NCI-H187 treated with DMSO at 0.1 percent for 48 hours (cell line): ENCODE measurements at places on chromosomes 4 and X.

- DNase-seq, result no peak
Observed at GRCh38 chr4:168408620-168409019, 71.7 kb downstream of the DDX60L start.

DNA sequence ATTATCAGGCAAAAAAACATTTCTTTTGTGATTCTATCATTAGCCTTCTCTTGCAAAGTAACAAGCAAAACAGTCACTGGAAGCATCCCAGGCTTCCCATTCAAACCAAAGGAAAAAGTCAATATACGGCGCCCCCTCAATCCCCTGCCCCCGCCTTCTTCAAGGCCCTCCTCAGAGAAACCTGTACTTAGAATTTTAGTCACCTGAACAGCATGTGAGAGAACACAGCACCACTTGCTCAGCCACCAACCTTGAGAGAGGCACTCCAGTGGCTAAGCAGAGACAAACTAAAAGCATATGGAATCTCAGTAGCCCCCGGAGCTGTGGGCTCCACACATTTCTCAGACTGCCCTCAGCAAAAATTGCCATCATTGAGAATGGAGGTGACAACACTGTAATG lies 25.2 kb downstream of the LEF1 start:
- DNase-seq, result no peak

DNA sequence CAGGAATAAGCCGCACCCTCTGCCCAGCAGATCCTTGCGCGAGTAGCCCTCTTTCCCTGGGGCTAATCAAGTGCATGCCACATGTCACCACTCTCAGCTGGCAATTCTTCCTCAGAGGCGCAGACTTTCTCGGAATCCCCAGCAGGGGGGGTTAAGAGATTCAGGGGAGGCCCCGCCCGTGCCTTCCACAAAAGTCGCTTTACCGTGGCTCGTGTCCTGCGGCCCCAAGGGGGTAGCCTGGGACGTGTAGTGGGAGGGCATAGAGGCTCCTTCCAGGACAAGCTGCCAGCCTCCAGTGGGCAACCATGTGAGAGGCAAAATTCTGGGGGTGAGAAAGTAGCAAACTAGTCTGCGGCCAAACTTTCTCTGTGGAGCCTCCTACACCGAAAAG lies 652 bp downstream of the SRPX start:
- no peak for DNase-seq

DNA sequence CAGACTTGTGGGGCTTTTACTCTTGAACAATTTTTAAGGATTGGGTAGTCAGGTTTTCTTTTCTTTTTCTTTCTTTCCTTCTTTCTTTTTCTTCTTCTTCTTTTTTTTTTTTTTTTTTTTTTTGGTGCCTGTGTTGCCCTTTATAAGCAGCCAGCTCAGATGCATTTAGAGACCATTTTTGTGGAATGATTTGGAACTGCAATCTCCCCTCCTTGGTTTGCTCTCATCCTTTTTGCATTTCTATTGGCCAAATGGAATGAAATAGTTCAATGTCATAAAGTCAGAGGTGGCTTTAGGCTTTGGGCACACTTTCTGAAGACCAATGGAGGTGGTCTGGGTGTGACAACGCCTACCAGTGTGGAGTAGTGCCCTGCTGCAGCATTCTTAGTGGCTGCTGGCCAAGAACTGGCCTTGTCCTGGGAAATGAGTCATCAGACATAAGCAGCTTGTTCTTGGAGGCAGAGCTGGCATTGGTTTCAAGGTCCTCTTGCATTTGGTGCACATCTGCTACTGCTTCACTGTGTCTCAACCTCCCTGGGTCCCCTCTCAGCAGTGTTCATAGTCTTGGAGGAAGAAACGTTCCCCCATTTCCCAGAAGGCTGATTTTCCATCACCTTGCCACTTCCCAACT lies 84.5 kb downstream of the CT47B1 start:
- DNase-seq, result no peak

DNA sequence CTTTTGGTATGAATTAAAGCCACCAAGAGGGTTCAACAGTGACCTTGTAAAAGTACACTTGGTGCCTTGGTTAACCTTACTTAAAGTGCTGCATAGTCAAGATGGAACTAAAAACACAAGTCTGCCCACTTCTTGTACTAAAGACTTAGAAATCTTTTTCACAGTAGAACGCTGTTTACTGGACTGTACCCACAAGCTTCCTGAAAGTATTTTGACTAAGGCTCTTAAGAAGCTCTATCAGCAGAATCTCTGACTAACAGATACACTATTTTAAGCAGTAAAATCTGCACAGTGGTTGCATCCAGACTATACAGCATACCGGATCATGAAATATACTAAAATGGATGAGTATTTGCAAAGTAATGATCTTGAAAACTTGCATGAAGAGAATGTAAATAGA lies 7.2 kb downstream of the RAB28 start:
- no peak for DNase-seq

- DNase-seq, result no peak
Observed at GRCh38 chr4:70703619-70704214, 15.4 kb downstream of the UTP3 start.

DNA sequence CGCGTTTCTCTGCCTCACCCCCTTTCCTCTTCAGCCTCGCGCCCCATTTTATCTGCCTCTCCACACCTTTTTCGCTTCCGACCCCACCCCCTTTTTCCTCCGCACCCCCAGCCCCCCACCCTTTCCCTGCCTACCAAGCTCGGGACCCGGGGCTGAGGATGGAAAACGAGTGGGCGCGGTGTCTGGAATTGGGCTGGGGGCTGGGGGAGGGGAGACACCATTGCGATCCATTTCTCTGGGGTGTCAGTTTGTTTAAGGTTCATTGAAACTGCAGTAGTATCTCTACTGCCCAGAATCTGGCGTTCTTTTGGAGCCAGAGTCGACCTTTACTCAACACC lies 707 bp downstream of the SLC9A6 start:
- no peak for DNase-seq

GRCh38 chr4:81260443-81261101 lies 45.5 kb upstream of the PRKG2 start:
- DNase-seq, result no peak

- DNase-seq, result no peak
Observed at GRCh38 chrX:40543661-40544328, 37.0 kb upstream of the ATP6AP2 start.

GRCh38 chr4:24094726-24095125 lies 204.9 kb upstream of the PPARGC1A start:
- no peak for DNase-seq

- no peak for DNase-seq
Observed at GRCh38 chr4:80171251-80171650, 26.1 kb upstream of the PRDM8 start.

GRCh38 chr4:39120418-39120817 lies 58.4 kb downstream of the KLHL5 start:
- no peak for DNase-seq

GRCh38 chr4:33029976-33030375 lies 2309.8 kb downstream of the PCDH7 start:
- DNase-seq, result no peak

- DNase-seq, result no peak
Observed at GRCh38 chrX:63652086-63652765, 132.8 kb downstream of the ARHGEF9 start.
